ENCODE measurements at places on chromosomes 6 and 20.

DNA sequence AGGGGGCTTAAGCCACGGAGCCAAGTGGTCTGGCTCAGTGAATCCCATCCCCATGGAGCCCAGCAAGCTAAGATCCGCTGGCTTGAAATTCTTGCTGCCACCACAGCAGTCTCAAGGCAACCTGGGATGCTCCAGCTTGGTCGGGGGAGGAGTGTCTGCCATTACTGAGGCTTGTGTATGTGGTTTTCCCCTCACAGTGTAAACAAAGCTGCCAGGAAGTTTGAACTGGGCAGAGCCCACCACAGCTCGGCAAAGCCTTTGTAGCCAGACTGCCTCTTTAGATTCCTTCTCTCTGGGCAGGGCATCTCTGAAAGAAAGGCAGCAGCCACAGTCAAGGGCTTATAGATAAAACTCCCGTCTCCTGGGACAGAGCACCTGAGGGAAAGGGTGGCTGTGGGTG, 25.5 kb upstream of the IL20RA start:
- DNase-seq, result no peak

GRCh38 chr6:44967481-44967880, 360.6 kb upstream of the RUNX2 start:
- no peak for DNase-seq

DNA sequence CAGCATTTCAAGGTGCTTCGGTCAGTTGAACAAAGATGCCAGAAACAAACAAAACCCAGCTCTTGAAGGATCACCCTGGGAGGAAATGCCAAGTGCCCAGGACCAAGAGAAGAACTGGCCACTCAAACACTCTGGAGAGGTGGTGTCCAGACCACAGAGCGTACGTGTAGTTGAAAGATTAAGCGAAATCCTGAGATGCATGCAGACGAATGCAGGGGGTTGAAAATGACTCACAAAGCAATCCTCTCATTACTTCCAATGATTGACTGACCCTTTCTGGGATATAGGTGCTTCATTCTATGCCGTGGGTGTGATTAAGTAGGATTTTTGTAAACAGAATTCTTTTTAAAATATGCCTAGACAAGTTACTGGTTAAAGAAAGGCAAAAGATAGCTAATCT, 71.5 kb upstream of the ATXN1 start:
- no peak for DNase-seq

DNA sequence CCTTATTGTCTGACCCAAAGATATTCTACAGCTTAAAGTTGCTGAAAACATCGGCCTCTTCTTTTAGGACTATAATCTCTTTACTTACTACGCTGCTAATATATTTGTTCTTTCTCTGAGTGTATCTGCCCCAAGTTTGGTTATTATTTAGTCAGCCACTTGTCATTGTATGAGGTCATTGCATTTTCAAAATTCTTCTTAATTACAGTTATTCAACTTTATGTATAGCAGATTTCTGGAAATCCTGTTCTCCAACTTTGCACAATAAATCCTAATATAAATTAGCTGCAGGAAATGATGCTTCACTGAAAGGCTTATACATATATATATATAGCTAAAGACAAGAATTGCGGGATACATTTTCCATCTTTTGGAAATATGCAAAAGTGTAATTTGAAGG, 88.5 kb upstream of the HIVEP1 start:
- no peak for DNase-seq

GRCh38 chr6:67898875-67899274, 736.2 kb upstream of the ADGRB3 start:
- no peak for DNase-seq

GRCh38 chr20:19205981-19206396, 6.5 kb upstream of the SLC24A3 start:
- DNase-seq, result no peak

DNA sequence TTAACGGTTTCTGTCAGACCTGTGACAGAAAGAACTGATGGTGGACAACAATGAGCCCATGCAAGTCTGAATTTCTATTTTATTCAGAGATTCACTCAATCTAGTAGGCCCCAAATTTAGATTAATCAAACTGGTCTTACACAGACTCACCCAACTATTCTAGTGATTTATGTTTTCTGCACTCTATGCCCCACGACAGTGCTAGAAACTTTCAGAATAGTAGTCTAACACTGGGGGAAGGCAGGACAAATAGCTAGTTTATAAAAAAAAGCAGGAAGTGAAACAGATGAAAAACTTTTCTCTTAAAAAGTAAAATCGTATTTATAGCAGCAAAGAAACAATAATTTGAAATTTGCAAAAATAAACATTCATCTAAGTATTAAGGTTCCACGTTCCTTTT, 5.0 kb downstream of the TCP11 start:
- no peak for DNase-seq

- no peak for DNase-seq
These were observed 82.0 kb downstream of the EZR start for GRCh38 chr6:158737082-158737709.

GRCh38 chr20:60063048-60063451, 104.8 kb downstream of the CDH26 start:
- no peak for DNase-seq

GRCh38 chr6:35243386-35243958, 16.1 kb upstream of the ZNF76 start:
- no peak for DNase-seq

DNA sequence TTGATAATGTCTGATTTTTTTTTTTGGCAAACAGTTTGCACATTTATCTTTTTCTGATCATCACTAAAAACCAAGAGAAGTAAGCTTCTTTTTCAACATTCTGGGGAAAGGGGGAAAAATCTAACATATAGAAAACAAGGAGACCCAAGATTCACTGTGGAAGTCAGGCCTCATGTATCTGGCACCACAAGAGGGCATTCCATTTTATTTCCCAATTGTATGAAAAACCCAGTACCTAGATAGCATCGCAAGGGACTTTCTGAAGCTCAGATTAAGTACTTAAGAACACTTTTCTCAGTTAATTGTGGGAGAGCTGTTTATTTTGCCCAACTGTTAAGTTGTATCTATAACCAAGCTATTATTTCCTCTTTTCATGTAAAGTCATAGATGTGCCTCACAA, 152.9 kb downstream of the KLHL32 start:
- DNase-seq, result no peak
